GM04504 (cell line): ENCODE measurements at places on chromosomes 12 and 14.

DNA sequence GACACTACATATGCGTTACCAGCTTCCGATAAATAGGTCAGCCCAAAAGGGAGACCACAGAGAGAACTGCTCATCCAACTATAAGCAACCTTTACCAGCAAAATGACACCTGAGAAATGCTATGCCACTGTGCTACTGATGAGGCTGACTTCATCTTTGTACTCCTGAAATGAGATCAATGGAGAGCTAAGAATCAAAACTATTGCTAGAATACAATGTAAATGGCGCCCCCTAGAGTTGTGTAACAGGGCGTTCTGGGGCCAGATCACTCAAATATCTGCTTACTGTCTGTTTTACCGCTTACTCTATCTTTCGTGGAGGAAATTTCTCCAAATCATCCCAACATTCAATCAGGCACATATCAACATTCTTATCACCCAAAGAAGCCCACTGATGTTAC is 4.6 kb downstream of the ZNF384 start:
- no peak for DNase-seq

GRCh38 chr14:74015963-74016362 is 3.1 kb downstream of the ENTPD5 start:
- no peak for DNase-seq

DNA sequence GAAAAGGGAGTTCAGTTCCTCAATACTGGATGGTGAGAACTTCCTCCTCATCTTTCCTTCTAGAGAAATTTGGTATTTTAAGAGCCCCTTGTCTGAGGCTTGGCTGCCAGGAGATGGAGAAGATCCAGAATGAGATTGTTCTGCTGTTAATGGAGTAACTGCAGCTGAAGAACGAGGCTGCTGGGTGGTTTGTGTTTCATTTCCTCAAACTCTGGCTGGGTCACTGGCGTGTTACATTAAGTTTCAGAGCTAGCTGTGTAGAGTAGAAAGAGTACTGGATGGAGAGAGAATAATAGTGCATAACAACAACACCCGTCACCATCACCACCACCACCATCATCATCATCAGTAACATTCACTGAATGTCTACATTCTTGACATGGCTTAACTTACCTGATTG is 325.0 kb upstream of the TBX3 start:
- no peak for DNase-seq

- DNase-seq = peak; percentile 42
Measured at GRCh38 chr12:30794591-30795409, 40.0 kb upstream of the CAPRIN2 start.

DNA sequence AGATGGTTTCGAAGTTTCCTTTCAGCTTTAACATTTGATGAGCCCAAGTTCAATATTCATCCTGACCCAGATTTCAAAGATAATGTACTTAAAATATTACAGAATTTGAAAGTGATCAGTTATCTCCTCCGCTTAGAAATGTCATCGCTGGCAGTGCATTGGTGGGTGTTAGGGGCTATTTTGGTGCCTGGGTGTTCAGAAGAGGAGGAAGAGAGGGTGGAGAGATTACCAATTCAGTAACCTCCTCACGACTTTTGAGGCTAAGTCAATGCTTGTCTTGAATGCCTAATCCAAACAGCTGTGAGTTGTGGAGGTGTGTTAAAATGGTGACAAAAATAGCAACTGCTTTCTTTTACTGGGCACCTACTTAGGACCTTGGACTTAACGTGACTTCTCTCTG is 13.8 kb upstream of the DGLUCY start:
- no peak for DNase-seq

- DNase-seq = no peak
Measured at GRCh38 chr14:79412822-79413221, 798.5 kb downstream of the DIO2 start.

DNA sequence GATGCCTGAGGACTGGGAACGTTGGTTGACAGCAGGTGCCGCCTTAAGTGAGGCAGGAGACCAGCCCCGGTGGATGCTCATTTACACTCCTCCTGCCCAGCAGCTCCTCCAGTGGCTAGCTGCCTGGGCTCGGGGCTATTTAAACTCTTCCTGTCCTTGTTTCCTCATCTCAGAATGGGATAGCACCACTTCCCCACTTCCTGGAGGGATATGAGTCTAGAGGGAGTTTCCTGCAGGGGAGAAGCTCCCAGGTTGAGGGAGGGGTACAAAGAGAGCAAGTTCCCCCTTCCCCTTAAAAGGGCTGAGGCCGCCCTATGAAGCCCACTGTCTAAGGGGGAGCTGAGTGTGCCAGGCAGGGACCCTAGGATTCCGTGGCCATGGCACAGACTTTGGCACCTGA is 311.2 kb downstream of the AACS start:
- DNase-seq = no peak

- no peak for DNase-seq
Measured at GRCh38 chr14:90299408-90299807, 32.3 kb downstream of the NRDE2 start.

GRCh38 chr12:7090222-7090998 is 1.8 kb downstream of the C1R start:
- DNase-seq = no peak

DNA sequence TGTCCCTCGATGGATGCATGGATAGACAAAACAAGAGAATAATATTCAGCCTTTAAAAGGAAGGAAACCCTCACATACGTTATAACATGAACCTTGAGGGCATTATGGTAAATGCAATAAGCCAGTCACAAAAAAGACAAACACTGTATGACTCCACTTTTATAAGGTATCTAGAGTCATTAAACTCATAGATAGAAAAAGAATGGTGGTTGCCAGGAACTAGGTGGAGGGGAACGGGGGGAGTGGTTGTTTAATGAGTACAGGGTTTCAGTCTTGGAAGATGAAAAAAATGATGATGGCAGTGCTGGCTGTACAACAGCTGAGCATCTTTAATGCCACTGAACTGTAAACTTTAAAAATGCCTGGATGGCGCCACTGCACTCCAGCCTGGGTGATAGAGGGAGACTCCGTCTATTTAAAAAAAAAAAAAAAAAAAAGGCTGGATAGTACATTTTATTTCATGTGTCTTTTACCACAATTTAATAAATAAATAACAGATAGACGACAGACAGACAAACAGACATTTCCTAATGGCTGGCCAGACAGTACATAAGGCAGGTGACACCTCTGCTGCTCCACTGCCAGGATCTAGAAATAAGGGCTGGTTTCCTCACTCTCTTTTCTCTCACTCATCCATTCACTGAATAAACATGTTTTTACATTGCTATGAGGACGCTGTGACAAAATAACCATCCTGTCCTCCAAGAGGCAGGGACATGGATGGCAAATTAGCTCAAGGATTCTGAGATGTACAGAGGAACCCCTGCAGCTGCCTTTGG is 118.8 kb downstream of the FOXN3 start:
- no peak for DNase-seq

GRCh38 chr12:1533205-1533601 is 61.2 kb downstream of the FBXL14 start:
- DNase-seq = no peak

DNA sequence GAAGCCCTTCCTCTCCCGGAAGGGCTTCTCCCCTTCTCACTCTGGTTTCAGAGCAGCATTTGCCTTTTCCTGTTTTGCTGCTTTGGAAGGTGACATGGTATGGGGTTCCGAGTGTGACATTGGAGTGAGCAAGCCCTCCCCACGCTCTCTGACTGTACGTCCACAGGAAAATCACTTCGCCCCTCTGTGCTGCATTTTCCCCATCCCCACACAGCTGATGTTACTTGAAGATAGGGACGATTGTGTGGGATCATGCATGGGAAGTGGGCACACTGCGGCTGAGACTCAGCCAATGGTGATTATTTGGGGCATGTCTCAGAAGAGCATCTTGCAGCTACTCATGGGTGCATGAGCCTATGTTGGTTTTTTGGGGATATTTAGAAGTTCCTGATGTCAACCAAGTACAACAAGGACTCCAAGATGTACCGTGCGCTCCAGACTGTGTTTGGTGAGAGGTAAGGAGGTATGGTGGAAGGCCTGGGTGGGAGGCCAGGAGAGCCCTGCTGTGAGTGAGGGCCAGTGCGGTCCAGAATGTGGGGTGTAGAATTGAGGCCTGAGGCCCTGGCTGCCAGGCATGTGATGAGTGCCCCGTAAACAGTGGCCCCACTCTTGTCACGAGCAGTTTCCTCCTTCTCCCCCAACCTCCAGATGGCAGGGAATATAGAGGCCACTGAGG is 15.1 kb downstream of the CYP46A1 start:
- DNase-seq = no peak

DNA sequence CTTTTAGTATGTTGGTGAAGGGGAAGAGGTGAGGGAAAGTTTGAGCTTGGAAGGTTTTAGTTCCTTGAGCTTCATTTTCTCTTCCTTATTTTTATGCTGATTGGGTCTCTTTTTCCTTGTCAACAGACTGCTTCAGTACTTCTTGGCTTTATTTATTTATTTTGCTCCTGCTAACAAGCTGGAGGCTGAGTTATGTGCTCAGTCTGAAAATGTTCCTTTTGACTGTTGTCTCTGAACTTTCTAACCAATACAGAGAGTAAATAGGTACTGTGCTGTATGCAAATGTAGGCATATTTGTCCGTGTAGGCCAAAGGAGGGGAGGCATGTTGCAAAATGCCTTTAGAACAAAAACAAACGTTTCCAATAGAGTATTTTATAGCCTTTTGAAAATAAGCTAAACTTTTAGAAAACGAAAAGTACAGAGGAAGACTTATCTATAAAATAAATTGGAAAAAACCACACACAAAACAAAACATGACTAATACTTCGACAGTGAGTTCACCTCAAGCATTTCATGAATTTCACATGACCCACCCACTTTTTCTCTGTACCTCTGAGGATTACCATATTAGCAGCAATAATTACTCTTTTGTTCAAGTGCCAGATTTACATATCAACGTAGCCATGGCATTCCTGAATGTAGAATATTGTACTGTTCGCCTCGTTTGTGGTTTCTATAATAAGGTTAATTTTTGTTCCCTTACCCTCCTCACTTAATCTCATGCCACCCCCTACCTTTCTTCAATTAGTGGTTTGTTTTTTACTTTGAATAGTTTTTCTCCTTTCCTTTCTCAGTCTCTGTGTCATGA is 4.7 kb upstream of the CREBL2 start:
- DNase-seq = no peak

GRCh38 chr12:48815126-48816110 is 2.9 kb upstream of the CACNB3 start:
- peak; percentile 67 for DNase-seq

GRCh38 chr12:104736307-104736706 is 221.8 kb downstream of the SLC41A2 start:
- DNase-seq = peak; percentile 80
